ENCODE measurements at places on chromosomes 12 and 14.

GRCh38 chr12:30784508-30784907 lies 29.8 kb upstream of the CAPRIN2 start:
- DNase-seq: no peak

- no peak for DNase-seq
These were observed 44.7 kb downstream of the UNC79 start for GRCh38 chr14:93475471-93475870.

GRCh38 chr12:4160314-4161040 lies 113.1 kb upstream of the CCND2 start:
- no peak for DNase-seq

DNA sequence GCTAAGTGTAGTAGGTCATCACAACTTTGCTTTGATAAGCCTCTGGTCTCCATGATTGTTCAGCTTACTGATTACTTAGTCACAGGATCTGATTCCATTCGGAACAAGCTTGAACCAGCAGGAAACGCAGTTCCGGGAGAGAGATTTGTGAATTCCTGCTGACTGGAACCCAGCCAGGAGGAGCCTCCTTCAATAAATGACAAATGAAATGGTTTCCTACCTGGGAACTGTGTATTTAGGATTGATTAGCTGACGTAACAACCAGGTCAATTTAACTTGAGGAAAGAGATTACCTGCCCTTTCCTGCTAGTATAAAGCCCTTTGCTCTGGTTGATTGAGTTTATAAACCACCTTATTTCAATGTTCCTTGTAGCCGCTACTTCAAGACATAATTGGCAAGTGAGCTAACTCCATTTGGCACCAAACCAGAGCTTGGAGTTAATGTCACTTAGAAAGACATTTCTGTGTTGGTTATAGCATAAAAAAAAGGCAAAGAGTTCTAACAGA lies 35.1 kb upstream of the KCNH3 start:
- DNase-seq: no peak

- DNase-seq: no peak
These were observed 114.6 kb upstream of the KRAS start for GRCh38 chr12:25365340-25365730.

- no peak for DNase-seq
These were observed 42.3 kb downstream of the TTC9 start for GRCh38 chr14:70683983-70684382.

DNA sequence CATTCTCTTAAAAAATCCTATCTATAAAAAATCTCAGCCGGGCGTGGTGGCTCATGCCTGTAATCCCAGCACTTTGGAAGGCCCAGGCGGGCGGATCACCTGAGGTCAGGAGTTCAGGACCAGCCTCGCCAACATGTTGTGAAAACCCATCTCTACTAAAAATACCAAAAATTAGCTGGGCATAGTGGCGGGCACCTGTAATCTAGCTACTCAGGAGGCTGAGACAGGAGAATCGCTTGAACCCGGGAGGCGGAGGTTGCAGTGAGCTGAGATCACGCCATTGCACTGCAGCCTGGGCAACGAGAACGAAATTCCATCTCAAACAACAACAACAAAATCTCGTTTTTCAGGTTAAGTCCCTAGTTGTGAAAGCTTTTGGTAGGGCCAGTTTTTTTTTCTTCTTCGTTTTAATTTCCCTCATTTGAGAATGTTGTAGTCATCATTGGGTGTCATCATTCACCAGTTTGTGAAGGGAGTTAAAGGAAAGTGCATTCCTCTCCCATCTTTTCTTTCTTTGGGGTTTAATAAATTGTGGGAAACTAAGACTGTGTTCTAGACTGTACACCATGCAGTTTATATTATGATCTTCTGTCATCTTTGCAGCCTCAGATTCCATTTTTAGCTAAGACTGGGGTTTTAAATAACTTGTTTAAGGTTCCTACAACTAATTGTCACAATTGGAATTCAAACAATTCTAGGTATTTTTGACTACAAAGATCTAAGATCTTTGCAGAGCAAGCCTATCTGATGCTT lies 23.9 kb downstream of the MDM2 start:
- DNase-seq: no peak

GRCh38 chr12:87381742-87382141 lies 647.5 kb downstream of the C12orf50 start:
- DNase-seq: no peak

GRCh38 chr12:47189728-47190127 lies 110.0 kb upstream of the AMIGO2 start:
- no peak for DNase-seq

All from GM12864 (cell line).